K562 (cell line): ENCODE measurements at places on chromosomes 5 and 9.

- H3K4me1 ChIP-seq, result no peaks in the 10 kb centered on the region; the same call in 1 of the 2 replicates
- H3K36me3 ChIP-seq, result no peaks in the 10 kb centered on the region
- no peaks in the 10 kb centered on the region for H3K27me3 ChIP-seq
- H3K27ac ChIP-seq, result no peak overlapping the region
- no peak overlapping the region for H3K4me3 ChIP-seq
Measured at GRCh38 chr9:89808076-89808755, 203.4 kb downstream of the GADD45G start.

DNA sequence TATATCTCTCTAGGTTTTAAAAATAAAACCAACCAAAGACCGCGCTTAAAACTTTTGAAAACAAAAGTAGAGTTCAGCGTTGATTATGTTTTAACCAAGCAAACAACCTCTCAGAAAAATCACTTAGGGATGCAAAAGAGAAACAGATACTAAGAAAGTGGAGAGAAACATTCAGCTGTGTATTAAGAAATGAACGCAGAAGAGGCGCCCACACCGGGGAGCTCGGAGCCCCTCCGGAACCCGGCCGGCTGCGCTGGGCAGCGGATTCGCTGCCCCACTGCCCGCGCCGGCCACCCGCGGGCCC, 1.4 kb downstream of the PITX1 start:
- H3K36me3 ChIP-seq, result peaks cover 41% of the 10 kb centered on the region
- H3K27me3 ChIP-seq, result no peaks in the 10 kb centered on the region
- peak overlapping the region; percentile 98 for H3K27ac ChIP-seq
- H3K4me3 ChIP-seq, result peak overlapping the region; percentile 99

DNA sequence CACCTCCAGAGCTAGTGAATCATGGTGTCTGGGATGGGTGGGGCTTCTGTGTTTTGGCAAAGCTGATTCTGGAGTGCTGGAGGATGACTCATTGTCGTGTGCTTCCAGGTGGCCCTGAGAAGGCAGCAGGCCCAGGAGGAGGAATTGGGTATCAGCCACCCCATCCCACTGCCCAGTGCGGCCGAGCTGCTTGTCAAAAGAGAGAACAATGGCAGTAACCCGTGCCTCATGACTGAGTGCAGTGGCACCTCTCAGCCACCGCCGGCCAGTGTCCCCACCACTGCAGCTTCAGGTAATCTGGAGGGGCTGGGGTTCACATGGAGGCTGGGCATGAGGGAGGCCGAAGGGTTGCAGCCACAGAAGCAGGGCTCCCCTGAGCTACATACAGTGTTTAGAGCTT, 5.4 kb downstream of the DMRT1 start:
- no peak overlapping the region for H3K4me3 ChIP-seq
- H3K27ac ChIP-seq, result no peak overlapping the region
- no peaks in the 10 kb centered on the region for H3K36me3 ChIP-seq
- no peaks in the 10 kb centered on the region for H3K4me1 ChIP-seq
- DNase-seq, result no peak

GRCh38 chr5:76145945-76146344, 62.8 kb downstream of the SV2C start:
- peak; percentile 15 for DNase-seq
- H3K4me3 ChIP-seq, result no peak overlapping the region
- no peaks in the 10 kb centered on the region for H3K36me3 ChIP-seq
- H3K4me1 ChIP-seq, result no peaks in the 10 kb centered on the region

GRCh38 chr5:15926586-15926985, 253.0 kb downstream of the MARCHF11 start:
- H3K27me3 ChIP-seq, result no peaks in the 10 kb centered on the region; the same call in 2 of the 3 replicates
- H3K36me3 ChIP-seq, result no peaks in the 10 kb centered on the region
- no peak overlapping the region for H3K27ac ChIP-seq
- no peaks in the 10 kb centered on the region for H3K4me1 ChIP-seq
